ENCODE measurements at places on chromosomes 16 and 17. TPM values are rescaled to one million over a fixed set of nuclear protein-coding genes. Genes with fewer than 3 reads are reported as not detected.
A peak's percentile ranks its signal among the peaks of the same experiment; 100 is the strongest.

The GALK1 gene
- total RNA-seq: 11.2 TPM

The PIMREG gene
- 15.4 TPM for total RNA-seq

The CIBAR2 gene
- 0.80 TPM for total RNA-seq

- no peak overlapping the region for H3K4me3 ChIP-seq
- peak; percentile 79 for DNase-seq
- H3K27me3 ChIP-seq: peaks cover 7% of the 10 kb centered on the region
Measured at GRCh38 chr16:83956336-83957289, 3.6 kb downstream of the OSGIN1 start.

DNA sequence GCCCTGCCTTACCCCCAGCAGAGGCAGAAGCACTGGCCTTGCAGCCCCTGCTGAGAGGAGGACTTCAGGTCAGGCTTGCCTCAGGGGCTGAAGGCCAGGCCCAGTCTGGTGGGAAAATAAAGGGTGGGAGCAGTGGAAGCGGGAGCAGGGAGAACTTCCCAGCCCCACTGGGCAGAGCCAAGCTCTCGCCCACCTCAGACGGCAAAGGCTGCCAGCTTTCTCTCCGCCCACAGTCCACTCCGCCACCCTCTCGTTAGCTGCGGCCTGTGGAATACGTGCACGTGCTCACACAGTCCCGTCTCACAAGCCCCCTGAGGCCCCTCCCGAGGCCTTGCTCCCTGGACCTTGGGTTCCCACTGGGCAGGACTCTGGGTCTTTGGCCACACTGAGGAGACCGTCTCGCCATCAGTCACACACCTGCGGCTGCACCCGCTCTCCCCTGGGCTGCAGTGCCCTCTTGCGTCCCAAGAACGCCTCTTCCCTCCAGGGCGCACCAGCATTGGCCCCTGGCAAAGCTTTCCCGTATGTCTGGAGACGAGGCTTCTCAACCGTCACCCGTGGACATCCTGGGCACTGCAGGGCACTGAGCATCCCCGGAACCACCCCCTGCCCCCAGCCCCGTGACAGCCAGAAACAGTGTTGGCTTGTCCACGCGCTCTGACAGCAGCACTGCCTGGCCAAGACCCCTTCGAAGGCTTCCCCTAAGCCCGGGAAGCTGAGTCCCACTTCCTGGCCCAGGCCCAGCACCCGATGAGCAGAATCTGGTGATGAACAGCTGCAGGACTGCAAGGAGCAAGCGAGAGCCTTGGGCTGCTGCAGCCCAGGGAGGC lies 8.3 kb downstream of the MRPL28 start:
- no peak overlapping the region for H3K27ac ChIP-seq
- H3K36me3 ChIP-seq: peaks cover under 1% of the 10 kb centered on the region
- no peak overlapping the region for H3K4me3 ChIP-seq
- H3K4me1 ChIP-seq: no peaks in the 10 kb centered on the region
- peaks cover 4% of the 10 kb centered on the region for H3K27me3 ChIP-seq

- H3K27me3 ChIP-seq: no peaks in the 10 kb centered on the region
- H3K36me3 ChIP-seq: no peaks in the 10 kb centered on the region
- H3K4me3 ChIP-seq: no peak overlapping the region
- H3K27ac ChIP-seq: no peak overlapping the region
Measured at GRCh38 chr16:47018223-47018891, 44.9 kb upstream of the DNAJA2 start.

- DNase-seq: no peak
- H3K27me3 ChIP-seq: no peaks in the 10 kb centered on the region
- no peak overlapping the region for H3K4me3 ChIP-seq
- H3K27ac ChIP-seq: no peak overlapping the region
- H3K4me1 ChIP-seq: no peaks in the 10 kb centered on the region
Measured at GRCh38 chr17:44864831-44865230, 17.1 kb downstream of the HIGD1B start.

DNA sequence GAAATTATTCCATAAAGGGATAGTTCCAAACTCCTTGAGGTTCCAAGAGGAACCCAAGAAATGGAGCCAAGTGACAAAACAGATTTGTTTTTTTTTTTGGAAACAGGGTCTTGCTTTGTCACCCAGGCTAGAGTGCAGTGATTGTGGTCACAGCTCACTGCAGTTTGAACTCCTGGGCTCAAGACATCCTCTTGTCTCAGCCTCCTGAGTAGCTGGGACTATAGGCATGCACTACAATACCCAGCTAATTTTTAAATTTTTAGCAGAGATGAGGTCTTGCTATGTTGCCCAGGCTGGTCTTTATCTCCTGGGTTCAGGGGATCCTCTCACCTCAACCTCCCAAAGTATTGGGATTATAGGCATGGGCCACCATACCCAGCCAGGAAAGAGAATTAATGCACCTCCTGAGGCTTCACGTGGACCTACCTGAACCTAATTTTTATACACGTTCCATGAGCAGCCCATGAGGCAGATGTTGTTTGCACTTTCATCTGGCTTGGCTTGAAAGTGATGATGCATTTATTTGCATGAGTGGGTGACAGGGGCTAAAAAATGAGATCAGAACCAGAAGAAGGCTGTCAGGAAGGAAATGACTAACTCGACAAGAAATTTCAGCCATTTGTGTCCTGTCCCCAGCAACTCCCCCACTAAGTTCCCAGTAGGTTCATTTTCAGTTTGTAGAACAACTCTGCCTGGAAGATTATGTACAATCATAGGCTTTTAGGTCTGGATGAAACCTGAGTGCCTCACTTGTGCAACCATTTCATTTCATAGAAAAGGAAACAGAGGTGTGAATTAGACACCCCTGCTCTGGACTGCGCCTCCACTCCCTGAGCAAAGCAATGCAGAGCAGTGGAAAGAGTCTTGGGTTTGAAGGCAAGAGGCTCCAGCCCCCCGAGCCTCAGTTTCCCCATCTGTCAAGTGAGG lies 10.3 kb upstream of the IRF8 start:
- no peak overlapping the region for H3K4me3 ChIP-seq
- H3K4me1 ChIP-seq: peaks cover 25% of the 10 kb centered on the region
- H3K27ac ChIP-seq: no peak overlapping the region
- H3K27me3 ChIP-seq: peaks cover 34% of the 10 kb centered on the region

- H3K4me1 ChIP-seq: no peaks in the 10 kb centered on the region
- no peaks in the 10 kb centered on the region for H3K36me3 ChIP-seq
- H3K4me3 ChIP-seq: no peak overlapping the region
- H3K27me3 ChIP-seq: no peaks in the 10 kb centered on the region
- no peak overlapping the region for H3K27ac ChIP-seq
Measured at GRCh38 chr17:62641153-62641552, 13.7 kb downstream of the MRC2 start.

All from progenitor cell of endocrine pancreas (in vitro differentiated cells).